GM06990 (cell line): ENCODE measurements at places on chromosomes 1 and 21.

- DNase-seq, result no peak
These were observed 62.9 kb downstream of the B3GALT5 start for GRCh38 chr21:39675590-39675989.

- no peak for DNase-seq
These were observed 42.5 kb downstream of the UTP25 start for GRCh38 chr1:209870151-209870831.

GRCh38 chr1:155847823-155848529, 9.0 kb downstream of the GON4L start:
- DNase-seq, result no peak

DNA sequence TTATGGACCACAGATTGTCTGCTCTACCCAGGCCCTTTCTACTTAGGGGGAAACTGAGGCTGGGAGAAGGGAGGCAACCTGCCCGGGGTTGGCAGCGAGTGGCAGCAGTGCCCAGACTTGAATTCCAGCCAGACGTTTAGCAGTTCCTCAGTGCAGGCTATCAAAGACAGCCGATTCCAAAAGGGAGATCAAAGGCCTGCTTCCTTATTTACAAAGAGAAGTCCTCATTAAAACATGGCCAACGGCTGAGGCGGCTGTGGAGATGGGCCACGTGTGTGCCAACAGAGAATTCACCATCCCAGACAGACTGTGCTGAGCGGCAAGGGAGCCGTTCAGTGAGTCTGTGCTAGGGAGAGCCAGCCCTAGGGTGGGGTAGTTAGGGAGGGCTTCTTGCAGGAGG, 27.7 kb downstream of the C1QB start:
- no peak for DNase-seq

GRCh38 chr1:182649041-182649440, 35.3 kb downstream of the RGS8 start:
- peak; percentile 48 for DNase-seq

- DNase-seq, result peak; percentile 26
These were observed 2.0 kb downstream of the ZDHHC18 start for GRCh38 chr1:26828411-26828991.

DNA sequence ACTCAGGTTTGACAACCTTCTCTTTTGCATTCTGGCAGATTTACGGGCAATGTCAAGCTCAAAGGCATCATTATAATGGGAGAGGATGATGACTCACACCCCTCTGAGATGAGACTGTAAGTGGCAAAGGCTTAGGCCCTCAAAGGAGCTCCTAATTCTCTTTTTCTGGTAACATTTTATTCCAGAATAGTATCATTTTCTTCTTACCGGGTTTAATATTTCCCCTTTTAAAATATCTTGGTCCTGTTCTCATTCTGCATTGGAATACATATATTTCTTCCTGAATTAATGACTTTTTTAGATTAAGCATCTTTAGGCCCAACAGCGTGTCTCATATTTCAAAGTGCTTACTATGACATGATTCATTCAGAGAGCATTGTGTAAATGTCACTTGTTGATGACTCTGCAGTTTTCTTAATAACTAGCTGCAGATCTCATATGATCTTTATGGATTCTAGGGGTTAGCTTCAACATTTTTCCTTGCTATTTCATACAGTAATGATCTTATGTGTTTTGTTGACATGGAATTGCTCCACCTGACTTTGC, 1.7 kb downstream of the PITHD1 start:
- DNase-seq, result no peak

- no peak for DNase-seq
These were observed 28.9 kb downstream of the RUNX3 start for GRCh38 chr1:24900985-24901781.

- DNase-seq, result no peak
These were observed 34.2 kb downstream of the SYF2 start for GRCh38 chr1:25197982-25198662.

DNA sequence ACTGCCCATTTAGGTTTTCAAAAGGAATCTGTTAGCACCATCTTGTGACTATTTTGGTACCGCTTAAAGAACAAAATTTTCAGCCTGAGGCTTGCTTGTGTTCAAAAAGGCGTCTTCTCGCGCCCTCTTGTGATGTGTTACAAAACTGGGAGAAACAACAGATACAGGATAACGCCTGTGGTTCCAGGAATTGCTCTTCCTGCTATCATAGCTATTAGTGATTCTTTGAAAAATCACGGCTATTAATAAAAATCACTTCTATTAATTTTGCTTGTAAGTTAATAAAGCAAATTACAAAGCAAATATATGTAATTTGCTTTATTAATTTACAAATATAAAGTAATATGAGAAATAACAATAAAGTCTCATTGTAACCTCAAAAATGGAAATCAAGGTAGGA, 82.2 kb upstream of the ABCD3 start:
- peak; percentile 18 for DNase-seq

DNA sequence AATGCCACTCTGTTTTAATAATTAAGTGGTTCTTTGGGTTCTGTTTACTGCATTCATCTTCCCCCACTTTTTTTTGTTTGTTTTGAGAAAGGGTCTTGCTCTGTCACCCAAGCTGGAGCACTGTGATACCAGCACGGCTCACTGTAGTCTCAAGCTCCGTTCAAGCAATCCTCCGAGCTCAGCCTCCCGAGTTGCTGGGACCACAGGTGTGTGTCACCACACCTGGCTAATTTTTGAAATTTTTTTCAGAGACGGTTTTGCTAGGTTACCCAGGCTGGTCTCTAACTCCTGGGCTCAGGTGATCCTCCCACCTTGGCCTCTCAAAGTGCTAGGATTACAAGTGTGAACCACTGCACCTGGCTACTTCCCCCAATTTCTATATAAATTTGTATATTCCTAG, 29.3 kb downstream of the KPNA6 start:
- DNase-seq, result no peak

- DNase-seq, result no peak
These were observed 26.1 kb downstream of the SLC19A1 start for GRCh38 chr21:45516071-45516670.

GRCh38 chr1:157968946-157969345, 24.5 kb upstream of the KIRREL1 start:
- no peak for DNase-seq

DNA sequence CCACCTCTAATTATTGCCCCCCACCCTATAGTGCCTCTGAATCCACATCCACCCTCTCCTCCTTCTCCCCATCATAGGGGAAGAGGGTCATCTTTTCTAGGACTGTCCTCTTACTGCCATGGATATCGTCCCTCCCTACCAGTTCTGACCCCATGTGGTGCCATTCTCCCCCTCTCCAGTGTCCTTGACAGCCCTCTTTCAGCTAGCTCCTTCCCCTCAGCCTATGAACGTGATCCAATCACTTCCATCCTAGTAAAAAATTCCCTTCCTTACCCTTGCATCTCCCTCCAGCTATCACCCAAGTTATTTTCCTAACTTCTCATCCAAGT, 172.7 kb downstream of the RRAGC start:
- DNase-seq, result no peak

DNA sequence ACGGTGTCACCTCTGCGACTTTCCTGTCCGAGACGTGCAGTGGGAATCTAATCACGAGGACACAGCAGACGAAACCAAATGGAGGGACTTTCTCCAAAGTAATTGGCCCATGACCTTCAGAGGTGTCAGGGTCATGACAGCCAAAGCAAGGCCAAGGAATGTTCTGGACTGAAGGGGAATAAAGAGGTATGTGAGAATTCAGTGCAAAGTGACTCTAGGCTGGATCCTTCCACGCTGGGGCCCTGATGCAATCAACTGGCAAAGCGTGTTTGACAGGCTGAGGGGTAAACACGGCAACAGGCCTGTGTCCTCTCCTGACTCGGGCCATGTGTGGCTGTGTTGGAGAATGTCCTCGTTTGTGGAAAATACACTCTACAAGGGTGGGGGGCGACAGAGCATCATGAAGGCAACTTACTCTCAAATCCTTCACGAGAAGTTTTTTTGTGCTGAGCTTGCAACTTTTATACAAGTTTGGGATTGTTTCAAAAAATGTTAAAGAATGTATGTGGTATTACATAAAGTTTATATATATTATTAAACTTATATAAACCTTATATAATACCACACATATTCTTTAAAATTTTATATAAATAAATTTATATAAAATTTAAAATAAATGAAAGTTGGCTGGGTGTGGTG, 1.7 kb downstream of the CFAP74 start:
- DNase-seq, result no peak

GRCh38 chr1:55302972-55303371, 87.8 kb upstream of the USP24 start:
- no peak for DNase-seq

- DNase-seq, result peak; percentile 26
These were observed 91.4 kb downstream of the NR5A2 start for GRCh38 chr1:200118779-200119505.

DNA sequence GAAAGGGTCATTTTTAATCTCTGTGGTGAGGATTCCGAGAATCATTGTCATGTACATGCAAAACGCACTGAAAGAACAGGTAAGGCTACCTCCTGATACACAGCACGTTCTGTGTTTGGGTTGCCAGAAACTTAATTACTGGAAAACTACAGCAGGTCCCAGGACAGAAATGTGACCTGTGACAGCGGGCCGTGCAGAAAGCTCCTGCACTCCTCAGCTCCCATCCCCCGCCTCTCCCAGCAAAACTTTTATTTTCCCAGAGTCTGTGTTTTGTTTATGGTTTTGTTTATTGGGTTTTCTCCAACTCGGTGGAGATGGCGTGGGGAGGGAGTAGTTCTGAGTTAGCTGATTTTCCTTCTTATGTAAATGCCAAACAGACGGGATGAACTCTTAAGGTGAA, 44.7 kb downstream of the SLC44A3 start:
- no peak for DNase-seq

DNA sequence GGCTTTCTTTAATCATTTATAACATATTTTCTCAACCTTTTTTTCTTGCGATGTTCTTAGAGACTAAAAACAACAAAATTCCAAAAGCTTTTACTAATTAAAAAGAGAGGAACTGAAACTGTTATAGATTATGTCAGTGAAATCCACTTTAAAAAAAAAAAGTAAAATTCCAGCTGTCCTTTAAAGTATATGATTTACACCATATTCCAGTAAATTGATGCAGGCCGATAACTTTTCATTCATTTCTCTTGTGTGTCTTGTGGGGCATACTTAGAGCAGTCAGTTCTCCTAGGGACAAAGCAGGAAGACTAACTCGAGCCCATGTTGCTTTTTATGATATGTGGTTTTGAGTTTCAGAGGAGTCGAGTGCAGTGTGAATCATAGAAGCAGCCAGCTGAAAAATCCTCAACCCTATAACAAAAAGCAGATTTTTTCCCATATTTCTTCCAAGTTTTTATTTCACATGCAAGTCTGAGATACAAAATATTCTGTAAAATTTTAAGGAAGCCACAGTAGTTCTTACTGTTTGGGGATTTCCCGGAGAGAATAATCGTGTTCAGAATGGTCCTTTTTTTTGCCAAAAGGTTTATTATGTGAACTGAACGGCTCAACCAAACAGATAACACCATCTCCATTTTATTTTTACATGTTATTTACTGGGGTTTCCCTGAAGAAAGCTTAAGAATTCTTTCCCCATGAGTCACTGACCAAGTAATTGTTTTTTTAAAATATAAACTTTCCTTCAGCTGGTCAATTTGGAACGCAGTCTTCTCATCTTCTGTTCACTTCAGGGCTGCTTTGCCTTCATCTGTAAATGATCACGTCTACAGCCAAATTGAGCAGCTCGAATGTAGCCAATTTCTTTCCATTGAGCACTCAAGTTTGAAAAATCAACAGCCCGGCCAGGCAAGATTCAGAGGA, 77.0 kb upstream of the C1orf105 start:
- peak; percentile 55 for DNase-seq

GRCh38 chr1:93698329-93699048, 16.9 kb upstream of the BCAR3 start:
- DNase-seq, result no peak

DNA sequence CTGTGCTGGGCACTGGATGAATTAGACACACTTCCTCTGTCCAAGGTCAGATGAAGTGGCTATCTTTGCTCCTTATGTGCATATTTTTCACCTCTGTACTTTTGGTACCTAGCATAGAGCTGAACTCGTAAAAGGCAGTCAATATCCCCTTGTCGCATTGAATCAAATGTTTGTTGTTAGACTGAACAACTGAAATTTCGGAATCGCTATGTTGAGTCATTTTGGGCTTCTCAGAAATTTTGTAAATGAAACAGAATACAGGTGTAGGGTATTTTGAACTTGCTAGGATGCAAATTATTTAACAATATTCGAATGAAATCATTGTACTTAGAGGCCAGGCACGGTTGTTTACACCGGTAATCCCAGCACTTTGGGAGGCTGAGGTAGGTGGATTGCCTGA, 48.0 kb downstream of the PDE4B start:
- no peak for DNase-seq

- DNase-seq, result no peak
These were observed 26.5 kb downstream of the RERE start for GRCh38 chr1:8790987-8791386.

DNA sequence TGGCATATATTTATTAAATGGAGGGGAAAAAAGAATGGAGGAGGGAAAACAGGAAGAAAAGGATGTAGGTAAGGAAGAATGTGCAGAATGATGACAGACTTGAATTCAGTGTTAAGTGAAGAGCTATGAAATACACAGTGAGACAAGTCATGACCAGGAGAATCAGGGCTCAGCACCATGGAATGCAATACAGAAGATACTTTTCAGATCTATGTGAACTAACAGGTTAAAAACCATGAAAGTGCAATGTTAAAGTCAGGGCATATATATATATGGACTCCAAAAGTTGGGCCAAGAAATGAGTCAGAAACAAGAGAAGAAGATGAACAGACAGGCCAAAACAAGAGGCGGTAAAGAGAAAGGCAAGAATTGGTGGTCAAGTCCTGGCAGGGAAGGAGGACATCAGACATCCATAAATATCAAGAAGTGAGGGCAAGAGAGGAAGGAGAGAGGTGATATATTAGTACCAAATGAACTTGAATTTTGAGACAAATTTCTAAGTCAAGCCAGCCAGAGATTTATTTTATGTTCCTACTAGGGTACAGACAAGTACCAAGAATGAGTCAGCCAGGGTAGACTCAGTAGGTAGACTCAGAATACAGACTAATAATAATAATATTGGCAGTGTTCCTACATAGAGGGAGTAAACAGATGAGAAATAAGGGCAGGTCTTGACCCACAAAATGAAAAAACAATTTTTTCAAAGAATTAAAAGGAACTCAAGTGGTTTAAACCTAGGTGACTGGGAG, 39.5 kb upstream of the MCOLN3 start:
- no peak for DNase-seq

DNA sequence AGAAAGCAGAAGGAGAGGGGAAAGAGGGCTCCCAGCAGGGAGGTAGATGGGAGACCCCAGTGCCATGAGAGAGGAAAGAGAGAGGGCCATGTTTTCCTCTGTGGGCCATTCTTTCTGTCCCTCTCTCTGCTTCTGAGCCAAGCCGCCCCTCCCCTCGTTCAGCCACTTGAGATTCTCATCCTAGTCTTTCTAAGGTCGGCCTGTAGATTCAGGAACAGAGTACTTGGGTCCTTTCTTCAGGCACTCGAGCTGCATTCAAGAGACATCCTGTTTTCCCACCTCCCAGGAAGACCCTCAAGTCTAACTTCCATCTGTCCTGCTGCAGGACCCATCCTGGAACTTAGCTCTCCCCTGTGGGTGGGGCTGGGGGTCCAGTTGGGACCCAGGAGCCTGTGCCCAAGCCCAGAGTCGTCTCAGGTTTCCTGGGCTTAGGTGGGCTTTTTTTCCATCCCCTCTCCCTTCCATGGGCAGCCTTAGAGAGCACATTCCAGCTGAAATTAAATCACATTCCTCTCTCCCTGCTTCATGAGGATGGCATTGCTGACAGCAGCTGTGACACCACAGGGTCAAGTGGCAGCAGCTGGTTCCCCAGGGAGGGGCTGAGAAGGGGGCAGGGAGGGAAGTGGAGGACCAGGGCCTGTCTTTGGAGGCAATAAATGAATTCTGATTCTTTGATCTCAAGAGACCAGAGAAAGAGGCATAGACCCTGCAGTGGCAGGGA, 13.0 kb downstream of the NES start:
- DNase-seq, result no peak
